Stimulated activated CD4-positive, alpha-beta T cell treated with anti-CD3 and anti-CD28 coated beads, TNF-alpha, amount 100 ng/mL, for 24 hours (primary cell): ENCODE measurements at places on chromosomes 6 and 20.

DNA sequence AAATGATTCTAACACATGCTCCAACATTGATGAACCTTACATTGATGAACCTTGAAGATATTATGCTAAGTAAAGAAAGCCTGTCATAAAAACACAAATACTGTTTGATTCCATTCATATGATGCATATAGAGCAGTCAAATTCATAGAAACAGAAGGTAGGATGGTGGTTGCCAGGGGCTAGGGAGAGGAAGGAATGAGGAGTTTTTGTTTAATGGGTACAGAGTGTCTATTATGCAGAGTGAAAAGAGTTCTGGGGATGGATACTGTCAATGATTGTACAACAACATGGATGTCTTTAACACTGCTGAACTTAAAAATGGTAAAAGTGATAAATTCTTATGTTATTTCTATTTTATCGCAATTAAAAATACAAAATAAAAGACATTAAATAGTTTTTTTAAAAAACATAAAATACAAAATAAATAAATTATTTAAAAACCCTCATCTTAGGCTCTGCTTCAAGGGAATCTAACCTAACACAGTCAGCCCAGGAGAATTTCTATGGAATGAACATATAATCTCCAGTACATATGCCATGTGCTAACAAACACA, 451.0 kb downstream of the PLCB1 start:
- no peak for DNase-seq

DNA sequence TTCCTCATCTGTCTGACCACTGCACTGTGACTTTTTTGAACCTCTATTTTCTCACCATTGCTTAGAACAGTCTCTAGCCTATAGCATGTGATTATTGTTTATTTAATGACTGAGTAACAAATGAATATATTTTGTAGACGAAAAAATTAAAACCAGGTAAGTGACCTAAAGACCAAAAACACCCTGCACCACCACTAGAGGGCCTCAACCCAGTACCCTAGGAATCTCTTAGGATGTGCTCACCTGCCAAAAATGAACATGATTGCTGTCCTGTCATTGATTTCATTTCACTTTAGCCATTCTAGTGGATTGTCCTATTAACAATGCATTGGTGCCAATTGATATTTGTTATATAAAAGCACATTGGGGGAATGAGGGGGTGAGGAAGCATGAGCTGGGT, 199.1 kb downstream of the COL9A1 start:
- DNase-seq, result no peak

GRCh38 chr6:79776076-79776475, 144.9 kb downstream of the SH3BGRL2 start:
- no peak for DNase-seq

DNA sequence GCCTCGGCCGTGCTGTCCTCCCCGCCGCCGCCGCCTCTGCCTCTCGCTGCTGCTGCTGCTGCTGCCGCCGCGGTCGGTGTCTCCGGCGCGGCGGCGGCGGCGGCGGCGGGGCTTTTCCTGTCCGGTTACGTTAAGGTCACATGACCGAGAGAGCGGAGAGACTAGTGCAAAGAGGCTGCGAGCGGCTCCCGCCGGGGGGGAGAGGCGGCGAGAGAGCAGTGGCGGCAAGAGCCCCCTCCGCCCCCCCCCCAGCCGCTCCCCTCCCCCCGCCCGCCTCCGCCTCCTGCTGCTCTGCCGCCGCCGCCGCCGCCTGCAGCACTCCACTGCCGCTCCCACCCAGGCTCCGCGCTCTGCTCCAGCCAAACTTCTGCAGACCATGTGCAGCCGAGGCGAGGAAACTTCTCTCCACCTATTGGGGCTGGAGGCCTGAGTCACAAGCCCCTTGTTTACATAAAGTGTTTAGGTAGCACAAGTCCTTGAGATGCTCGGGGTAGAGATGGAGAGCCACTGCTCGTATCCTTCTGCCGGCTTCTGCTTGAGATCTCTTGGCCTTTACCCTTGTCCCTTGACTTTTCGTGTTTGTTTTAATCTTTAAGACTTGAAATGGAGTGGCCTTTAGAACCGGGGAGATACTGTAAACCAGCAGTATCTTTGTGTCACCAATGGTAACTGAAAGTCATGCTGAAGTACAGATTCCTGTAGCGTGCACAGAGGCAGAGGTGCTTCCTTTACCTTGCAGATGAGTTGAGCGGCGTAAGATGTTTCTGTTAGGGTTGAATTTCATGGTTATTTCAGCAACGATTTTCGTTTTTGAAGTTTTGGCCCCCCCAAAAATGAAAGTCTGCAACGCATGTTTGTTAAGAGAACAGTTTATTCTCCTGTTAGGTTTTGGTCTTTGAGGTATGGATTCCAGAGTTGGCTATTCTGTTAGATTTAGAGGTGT, at the start of gene ZBTB2:
TSS of gene ZBTB2 (minus strand) at position 89 of the 943 bp plus-strand sequence. CDS start 17,922 bp downstream, outside the sequence.
- DNase-seq, result peak; percentile 40

DNA sequence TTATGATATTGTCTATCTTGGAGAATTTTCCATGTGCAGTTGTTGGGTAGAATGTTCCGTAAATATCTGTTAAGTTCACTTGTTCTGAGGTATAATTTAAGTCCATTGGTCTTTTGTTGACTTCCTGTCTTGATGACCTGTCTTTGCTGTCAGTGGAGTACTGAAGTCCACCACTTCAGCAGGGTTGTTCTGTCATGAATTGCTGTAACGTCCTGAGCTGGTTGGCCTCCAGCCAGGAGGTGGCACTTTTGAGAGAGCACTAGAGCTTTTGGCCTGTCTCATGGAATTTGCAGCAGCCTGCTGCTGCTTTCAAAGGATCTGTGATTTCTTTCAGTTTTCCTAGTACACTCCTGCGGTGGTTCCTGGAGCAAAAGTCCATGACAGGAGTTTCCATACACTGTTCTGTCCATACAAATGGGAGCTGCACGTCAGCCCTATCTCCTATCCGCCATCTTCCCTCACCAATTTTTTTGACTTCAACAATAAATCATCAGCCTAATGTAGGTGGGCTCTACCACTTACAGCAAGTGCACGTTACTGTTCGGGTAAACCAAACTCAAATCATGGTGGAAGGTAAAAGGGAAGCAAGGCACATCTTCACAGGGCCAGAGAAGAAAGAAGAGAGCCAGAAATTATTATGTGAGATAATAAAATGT, 46.9 kb upstream of the TRERF1 start:
- no peak for DNase-seq

- no peak for DNase-seq
Observed at GRCh38 chr6:55651015-55651414, 72.0 kb upstream of the HMGCLL1 start.

DNA sequence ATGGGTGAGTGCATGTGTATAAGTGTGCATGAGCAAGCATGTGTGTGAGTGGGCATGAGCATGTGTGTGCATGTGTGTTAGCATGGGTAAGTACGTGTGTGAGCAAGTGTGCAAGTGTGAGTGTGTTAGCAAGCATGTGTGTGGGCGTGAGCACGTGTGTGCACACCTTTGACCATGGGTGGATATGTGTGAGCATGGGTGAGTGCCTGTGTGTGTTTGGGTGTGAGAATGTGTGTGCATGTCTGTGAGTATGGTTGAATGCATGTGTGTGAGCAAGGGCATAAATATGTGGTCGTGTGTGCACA, 84.6 kb downstream of the DLL1 start:
- DNase-seq, result no peak

DNA sequence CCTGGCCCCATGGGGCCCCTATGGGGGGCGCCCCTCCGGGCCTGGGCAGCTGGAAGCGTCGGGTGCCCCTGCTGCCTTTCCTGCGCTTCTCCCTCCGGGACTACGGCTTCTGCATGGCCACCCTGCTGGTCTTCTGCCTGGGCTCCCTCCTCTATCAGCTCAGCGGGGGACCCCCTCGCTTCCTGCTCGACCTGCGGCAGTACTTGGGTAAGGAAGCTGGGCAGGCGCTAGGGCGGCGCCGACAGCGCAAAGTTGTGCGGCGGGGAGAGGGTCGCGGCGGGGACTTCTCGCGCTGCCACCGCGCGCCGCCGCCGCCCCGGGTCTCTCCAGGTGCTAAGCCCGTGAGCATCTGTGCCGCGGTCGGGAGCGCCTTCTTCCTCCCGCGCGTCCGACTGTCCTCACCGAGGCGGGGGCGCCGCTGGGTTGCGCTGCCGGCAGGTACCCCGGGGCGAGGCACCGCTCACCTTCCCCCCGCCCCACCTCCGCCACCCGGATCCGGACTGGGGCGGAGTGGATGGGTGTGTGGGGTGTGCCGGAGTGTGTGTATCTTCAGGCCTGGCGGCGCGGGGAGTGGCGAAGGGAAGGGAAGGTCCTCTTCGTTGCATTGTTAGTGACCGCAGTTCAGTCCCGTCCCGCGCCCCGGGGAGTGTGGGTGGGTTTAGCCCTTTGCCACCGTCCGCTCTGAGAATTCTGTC, 788 bp downstream of the UST start:
- DNase-seq, result no peak

GRCh38 chr6:23243854-23244253, 674.5 kb downstream of the HDGFL1 start:
- no peak for DNase-seq
